Stimulated activated CD4-positive, alpha-beta T cell treated with anti-CD3 and anti-CD28 coated beads, TNF-alpha, amount 100 ng/mL, for 24 hours (primary cell): ENCODE measurements at places on chromosomes 2 and 18.

DNA sequence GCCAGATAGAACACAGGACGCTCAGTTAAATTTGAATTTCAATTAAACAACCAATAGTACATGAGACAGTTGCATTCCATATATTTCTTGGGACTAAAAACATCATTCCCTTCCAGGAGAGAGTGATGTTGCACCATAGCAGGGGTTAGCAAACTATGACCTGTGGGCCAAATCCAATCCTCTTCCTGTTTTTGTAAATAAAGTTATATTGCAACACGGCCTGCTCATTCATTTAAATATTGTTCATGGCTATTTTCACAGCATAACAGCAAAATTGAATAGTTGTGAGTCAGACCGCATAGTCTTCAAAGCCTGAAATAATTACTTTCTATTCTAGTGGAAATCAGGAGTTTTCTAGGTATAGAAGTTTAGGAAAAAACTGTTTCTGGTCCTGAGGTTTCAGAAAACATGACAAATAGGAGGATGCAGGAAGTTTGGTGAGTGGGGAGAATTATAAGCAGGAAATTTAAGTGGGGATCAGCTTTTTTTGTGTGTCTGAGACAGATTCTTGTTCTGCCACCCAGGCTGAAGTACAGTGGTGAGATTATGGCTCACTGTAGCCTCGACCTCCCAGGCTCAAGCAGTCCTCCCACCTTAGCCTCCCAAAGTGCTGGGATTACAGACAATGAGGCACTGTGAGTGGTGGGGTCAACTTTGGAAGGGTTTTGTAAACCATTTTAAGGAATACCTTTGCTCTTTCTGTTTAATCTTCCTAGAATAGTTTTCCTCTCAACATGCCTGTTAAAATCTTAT, 131.5 kb downstream of the SOCS6 start:
- no peak for DNase-seq

- DNase-seq, result no peak
These were observed 27.2 kb downstream of the NAT8 start for GRCh38 chr2:73614997-73615396.

DNA sequence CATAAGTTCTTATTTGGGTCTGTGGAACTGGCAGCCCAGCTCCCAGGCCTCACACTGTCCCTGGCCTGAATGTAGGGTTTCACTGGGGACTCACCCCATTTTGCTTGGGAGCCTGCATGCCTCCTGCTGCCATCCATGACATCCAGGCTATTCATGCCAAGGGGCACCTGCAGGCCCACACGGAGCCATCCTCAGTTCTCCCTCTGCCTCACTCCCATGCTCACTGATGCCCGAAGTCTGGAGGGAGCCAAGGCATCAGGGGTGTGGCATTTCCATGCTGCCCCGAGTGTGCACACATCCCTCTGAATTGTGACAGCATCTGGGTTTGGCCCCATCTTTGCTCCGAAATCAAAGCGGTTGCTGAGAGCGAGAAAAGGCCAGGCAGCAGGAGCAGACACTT, 67.4 kb upstream of the ZNF804A start:
- DNase-seq, result no peak

DNA sequence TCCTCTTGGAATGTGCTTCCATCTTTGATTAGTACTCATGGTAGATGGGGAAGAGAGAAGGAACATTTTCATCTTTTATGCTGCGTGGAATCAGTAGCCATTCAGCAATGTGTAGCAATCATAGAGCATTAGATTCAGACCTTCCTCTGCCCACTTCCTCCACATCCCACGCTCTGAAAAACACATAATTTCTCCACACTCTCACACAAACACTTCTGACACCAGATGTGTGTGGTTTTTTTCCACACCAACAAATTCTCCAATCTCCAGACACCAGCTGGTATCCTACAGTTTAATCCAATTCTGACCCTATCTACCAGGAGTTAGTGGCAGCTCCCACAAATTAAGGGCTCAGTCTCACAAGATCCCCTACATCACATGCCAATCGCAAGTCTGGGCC, 103.3 kb downstream of the AOX1 start:
- no peak for DNase-seq

DNA sequence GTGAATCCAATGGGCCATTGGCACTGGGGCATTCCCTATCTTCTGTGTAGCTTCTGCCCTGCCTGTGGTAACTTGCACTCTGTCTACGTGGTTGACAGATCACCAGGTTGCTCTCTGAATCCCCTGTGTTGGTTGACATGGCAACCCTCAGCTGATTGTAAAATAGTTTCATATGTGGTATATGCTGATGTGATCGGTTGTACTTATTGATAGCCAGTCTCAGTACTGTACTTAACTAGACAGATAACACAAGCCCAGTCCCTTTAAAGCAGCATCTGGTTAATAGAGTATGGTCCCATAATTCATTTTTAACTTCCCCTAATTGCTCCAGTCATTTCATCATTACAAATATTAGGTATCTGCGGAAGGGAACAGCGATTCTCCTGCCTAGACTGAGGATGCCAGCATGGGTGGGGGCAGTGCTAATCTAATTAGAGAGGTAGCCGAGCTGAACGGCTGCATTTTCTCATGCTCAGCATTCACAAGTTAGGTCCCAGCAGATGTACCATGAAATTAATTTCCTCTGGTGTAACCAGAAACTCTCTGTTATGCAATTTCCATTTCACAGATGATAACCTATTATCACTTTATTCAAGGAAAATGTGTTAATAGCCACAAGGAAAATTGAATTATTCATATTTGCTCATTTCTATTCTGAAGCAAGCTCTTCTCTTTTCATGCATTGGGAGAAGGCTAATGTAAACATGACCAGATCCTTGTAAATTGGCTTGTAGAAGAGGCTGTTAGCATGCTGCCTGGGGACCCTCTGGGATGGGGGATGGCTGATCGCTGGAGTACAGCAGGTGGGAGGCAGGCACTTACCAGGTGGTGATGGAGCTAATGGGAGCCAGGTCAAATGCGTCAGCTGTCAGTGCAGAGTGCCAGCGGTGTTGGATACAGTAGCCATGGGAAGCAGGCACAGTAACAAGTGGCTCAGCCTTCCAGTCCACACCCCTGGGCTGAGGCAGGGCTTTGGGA, 608.3 kb downstream of the GALR1 start:
- DNase-seq, result no peak

DNA sequence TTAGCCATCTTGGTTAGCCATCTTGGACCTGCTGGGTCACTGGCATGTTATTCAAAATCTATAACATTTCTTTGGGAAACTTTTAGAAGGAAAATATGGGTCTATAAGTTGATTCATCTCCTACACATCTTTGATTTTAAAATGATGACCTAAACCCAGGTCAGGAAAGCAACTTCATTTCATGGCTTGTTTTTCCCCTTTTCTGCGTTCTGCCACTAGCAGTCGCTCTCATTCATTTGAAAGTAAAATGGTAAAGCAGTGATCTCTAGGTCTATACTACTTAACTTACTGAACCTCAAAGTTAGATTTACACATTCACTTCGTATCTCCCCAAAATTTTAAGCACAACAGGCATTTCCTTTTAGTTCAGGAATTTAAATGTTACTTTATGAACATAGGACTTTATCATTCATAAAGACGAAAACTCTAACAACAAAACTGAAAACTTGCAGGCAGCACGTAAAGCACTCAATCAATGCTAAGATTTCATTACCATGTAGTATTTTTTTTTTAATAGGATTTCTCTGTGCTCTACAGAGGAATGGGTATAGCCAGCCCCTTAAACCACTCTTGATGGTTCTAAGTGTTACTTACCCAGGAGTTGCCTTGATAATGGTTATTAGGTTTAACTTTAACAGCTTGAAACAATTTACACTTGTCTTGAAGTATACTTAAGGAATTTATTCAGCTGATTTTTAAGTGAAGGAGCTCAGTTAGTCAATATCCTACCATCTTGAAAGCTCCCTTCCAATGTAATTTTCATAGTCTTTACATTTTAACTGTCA, 62.5 kb downstream of the GORASP2 start:
- no peak for DNase-seq

GRCh38 chr2:23452853-23453420, 68.0 kb downstream of the KLHL29 start:
- DNase-seq, result no peak

DNA sequence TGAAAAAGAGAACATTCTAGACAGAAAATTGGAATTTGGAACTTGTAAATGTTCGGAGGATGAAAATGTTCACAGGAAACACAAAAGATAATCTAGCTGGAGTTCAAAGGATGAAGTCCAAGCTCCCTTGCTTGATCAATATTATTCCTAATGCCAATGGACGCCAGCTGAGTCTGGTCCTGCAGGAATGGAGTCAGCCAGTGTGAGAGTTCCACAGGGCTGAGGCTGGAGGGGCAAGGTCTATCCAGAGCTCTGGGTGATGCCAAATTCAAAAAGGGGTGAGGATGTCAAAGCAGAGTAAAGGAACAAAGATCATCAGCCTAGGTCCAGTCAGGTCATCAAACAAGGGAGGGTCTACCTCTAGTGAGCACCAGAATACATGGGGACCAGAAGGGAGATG, 78.5 kb upstream of the CTNNA2 start:
- DNase-seq, result no peak

- no peak for DNase-seq
These were observed 11.7 kb upstream of the MSH6 start for GRCh38 chr2:47771211-47771610.

GRCh38 chr2:13515254-13515653, 798.5 kb downstream of the TRIB2 start:
- DNase-seq, result no peak

GRCh38 chr2:43168016-43168369, 58.4 kb downstream of the ZFP36L2 start:
- DNase-seq, result no peak

GRCh38 chr2:176269319-176270099, at the start of gene MTX2:
Gene MTX2, plus strand, starts transcription at chr2:176269442. Its CDS starts 188 bp downstream, at chr2:176269630.
- peak; percentile 75 for DNase-seq

- no peak for DNase-seq
These were observed 42.4 kb downstream of the ZSWIM2 start for GRCh38 chr2:186806591-186806990.

DNA sequence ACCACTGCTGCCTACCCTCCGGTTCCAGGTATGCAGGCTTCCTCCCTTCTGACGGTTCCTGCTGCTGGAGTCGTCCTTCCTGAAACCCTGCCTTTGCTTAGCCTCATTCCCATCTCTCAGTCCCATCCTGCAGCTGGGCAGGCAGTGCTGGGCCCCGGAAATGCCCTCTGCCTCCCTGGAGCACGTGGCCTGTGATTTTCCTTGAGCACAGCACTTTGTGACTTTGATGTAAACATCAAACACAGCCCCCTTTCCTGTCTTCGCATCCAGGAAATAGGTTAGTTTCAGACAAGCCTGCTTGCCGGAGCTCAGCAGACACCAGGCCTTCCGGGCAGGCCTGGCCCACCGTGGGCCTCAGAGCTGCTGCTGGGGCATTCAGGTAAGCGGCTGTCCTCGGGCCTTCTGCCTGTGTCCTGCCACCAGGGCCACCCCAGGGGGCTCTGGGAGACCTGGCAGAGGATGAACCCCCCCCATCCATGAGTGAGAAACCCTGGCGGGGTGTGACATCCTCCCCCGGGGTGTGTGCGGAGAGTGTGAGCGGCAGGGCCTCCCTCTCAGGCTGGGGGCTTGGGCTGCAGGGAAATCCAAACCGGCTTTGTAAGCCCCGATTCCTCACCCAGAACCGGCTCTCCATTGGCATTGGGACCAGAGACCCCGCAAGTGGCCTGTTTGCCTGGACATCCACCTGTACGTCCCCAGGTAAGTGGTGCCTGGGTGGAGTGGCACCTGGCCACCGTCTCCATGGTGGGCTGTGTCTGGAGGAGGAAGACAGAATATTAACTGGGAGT, at the start of gene ZAP70:
TSS of gene ZAP70 (plus strand) at position 281 of the 788 bp plus-strand sequence. CDS start 10,461 bp downstream, outside the sequence.
- peak; percentile 19 for DNase-seq

DNA sequence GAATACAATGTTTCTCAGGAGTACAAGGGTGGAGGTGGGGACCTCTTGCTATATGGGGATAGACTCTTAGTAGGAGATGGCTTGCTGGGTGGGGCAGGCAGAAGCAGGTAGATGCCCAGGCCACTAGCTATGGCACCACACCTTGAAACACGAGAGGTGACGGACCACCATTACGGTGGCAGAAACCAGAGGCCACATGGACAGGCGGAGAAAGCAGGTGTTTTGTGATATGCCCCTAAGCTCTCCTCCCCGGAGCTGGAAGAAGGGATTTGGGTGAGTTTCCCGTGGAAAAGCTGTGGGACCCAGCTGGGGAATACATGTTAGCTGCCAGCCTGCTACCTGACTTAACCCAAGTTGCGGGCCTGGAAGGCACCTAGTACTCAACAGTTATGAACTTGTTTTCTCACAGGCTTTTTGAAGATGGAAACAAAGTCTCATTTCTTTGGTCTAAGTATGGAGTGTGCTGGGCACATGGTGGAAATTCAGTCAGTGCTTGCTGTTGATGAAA, 16.7 kb downstream of the PLA2R1 start:
- no peak for DNase-seq

DNA sequence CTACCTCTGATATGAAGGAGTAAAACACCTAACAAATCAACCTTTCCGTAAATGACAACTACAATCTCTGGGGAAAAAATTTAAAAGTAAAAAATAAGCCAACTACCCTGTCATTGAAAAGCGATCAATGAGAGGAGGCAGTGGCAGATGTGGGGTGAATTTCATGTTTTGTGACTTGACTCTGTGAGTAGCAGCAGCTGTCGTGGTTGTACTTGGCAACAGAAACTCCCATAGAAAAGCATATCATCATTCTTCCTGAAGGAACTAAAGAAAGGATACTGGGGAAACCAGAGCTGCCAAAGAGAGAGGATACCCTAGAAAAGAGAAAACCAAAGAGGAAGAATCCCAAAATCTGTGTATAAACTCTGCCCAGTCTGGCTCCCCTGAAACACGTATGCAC, 236.4 kb downstream of the TNS1 start:
- no peak for DNase-seq

DNA sequence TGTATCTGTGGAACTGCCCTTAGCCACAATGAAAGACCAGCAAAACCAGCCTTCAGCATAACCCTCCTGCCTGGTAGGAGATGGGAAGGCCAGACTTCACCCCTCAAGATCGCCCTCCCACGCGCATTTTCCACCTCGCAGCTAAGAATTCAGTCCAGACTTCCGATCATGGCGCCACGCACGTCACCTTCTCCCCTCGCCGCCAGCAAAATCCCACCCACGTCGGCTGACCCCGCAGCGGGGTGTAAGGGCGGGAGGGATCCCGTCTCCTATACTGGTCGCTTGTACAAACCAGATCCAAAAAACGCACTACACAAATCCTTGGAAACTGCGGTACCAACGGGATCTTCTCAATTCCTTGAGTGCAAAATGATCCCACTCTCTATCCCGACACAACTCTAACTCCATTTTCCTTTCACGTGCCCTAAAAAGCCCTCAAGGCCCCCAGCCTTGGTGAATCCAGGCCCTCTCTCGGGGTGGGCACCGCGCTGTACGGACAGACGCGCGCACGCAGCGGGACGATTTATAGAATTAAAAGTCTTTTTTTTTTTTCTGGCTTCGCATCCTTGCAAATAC, 1.0 kb upstream of the BMPR2 start:
- peak; percentile 9 for DNase-seq

- DNase-seq, result peak; percentile 88
These were observed at the start of gene MFF for GRCh38 chr2:227324995-227325838. Gene MFF, plus strand, starts transcription at chr2:227325251. Its CDS starts 5,415 bp downstream, at chr2:227330666.

GRCh38 chr2:192002418-192002817, 155.5 kb upstream of the CAVIN2 start:
- DNase-seq, result no peak
